Right lung (tissue), 10 donors: ENCODE measurements at places on chromosomes 12 and 14.

GRCh38 chr14:90460136-90460535 lies 63.3 kb downstream of the CALM1 start:
- DNase-seq = no peak

GRCh38 chr12:102756530-102756929 lies 160.5 kb downstream of the PAH start:
- no peak for DNase-seq

GRCh38 chr14:64554556-64554955 lies 4.8 kb downstream of the PPP1R36 start:
- no peak for DNase-seq

- no peak for DNase-seq
Measured at GRCh38 chr14:35365130-35366055, 39.2 kb downstream of the NFKBIA start.

GRCh38 chr12:123923038-123923437 lies 49.6 kb downstream of the CCDC92 start:
- DNase-seq = no peak

DNA sequence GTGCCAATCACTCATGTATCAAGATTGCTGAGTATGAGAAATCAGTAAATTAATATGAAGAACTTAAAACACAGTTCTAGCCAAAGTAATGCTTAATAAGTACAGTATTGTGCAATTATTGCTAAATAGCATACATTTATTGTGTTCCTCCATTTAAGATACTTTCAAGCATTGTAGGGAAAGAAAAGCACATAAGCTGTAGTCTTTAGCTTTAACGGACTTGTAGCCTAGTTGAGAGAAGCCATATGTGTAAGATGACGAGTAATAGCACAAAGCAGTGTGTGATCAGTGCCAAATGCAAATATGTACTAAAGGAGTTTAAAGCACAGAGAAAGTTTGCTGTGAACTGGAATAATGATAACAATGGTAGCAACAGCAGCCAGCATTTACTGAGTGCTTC lies 38.1 kb downstream of the ETV6 start:
- peak; percentile 55 for DNase-seq

DNA sequence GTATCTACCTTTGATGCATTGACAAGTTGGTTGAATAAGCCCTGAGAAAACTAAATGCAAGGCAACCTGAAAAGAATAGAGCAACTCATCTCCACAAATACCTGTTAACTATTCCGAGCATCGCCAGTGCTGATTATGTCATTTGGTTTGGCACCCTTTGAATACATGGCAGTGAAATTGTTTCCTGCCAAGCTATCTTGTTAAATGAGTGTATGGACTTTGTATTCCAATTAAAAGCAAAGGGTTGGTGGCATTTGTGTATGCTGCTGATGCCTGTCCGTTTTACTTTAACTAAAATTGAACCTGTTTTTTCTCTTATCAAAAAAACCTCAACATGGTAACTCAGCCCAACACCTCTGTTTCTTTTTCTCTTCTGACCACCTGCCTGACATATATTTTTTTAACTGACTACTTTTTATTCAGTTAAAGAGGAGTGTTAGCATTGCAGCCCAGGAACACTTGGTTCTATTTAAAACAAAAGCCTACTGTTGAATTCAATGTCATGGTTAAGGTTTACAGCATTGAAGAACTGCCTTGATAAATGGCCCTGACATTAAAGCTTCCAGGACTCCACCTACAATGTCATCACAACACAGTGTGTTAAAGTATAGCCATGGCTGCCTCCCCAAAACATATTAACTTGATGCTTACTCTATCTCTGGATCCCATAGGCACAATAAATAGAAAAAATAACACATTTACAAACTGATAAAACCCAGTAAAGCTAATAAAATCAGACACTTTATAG lies 838.3 kb upstream of the NOVA1 start:
- DNase-seq = no peak

GRCh38 chr14:52318826-52319645 lies 4.9 kb downstream of the PTGER2 start:
- no peak for DNase-seq

GRCh38 chr12:93892423-93893268 lies 215.5 kb downstream of the CRADD start:
- peak; percentile 24 for DNase-seq

DNA sequence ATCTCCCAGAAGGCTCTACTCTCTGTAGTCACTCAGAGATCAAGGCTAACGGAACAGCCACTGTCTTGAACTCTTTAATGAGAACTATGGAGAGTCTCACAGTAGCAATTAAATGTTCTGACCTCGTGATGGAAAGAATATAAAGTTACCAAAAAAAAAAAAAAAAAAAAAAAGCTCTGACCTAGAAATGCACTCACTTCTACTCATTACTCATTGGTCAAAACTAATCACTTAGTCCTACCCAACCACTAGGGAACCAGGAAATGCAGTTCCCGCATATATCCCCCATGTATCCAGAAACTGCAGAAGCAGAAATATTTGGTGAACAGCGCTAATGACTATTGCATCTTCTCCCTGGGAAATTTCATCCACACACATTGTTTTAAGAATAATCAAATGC lies 29.5 kb upstream of the C12orf76 start:
- DNase-seq = no peak
